ENCODE measurements at places on chromosomes 5 and 9.

DNA sequence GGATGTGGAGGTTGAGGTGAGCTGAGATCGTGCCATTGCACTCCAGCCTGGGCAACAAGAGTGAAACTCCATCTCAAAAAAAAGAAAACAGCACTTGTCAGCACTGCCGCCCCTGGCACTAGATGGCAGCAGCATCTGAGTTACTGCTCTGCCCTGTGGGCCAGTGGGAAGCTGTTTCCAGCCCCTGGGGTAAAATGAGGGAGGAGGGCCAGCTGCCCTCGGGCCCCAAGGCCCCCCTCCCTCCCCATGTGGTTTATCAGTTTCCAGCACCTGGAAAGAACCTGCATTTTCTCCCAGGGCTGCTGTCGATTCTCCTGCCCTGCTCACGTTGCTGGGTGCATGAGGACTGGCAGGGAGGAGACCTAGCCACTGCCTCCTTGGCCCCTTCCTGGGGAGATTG lies 13.2 kb upstream of the CEL start:
- DNase-seq: no peak

GRCh38 chr5:176856746-176857145 lies 42.4 kb downstream of the HK3 start:
- DNase-seq: no peak

DNA sequence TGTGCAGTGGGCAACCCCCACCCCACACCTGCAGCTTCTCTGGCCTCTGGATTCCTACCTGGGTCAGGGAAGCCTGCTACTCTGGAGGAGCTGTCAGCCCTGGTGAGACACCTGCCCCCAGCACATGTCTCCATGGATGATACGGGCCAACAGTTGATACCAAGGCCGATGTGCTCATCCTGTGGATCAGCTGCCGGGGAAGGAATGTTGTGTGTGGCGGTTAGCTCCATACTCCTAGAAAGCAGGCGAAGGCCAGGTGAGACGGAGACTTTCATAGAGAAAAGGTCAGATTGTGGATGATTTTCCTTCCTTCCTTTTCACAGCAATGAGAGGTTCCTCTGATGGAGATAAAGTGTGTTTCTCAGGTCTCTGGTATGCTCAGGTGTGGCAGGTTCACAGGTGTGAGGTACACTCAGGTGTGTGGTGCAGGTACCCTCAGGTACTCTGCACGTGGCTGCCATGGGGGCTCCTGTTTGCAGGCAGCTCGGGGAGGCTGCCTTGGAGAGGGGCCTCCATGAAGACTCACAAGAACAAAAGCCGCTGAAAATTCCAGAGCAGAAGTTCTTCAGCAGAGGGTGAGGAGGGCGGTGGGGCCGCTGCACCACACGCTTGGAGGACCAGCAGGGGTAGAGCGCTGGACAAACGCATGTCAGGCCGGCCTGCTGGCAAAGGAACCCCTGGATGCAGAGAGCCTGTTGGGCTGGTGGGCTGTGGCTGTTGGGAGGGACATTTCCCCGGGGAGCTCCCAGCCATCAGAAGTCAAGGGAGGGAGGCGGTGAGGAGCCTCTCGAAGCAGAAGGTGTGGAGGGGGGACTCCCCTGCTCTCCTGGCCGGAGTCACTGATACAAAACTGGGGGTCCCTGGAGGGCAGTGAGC lies 5.1 kb upstream of the AHRR start:
- no peak for DNase-seq

- no peak for DNase-seq
Measured at GRCh38 chr9:86445671-86446070, 91.5 kb upstream of the TUT7 start.

- DNase-seq: no peak
Measured at GRCh38 chr5:43085453-43085852, 35.3 kb upstream of the ZNF131 start.

- DNase-seq: no peak
Measured at GRCh38 chr5:138273834-138274188, 610 bp downstream of the GFRA3 start.

DNA sequence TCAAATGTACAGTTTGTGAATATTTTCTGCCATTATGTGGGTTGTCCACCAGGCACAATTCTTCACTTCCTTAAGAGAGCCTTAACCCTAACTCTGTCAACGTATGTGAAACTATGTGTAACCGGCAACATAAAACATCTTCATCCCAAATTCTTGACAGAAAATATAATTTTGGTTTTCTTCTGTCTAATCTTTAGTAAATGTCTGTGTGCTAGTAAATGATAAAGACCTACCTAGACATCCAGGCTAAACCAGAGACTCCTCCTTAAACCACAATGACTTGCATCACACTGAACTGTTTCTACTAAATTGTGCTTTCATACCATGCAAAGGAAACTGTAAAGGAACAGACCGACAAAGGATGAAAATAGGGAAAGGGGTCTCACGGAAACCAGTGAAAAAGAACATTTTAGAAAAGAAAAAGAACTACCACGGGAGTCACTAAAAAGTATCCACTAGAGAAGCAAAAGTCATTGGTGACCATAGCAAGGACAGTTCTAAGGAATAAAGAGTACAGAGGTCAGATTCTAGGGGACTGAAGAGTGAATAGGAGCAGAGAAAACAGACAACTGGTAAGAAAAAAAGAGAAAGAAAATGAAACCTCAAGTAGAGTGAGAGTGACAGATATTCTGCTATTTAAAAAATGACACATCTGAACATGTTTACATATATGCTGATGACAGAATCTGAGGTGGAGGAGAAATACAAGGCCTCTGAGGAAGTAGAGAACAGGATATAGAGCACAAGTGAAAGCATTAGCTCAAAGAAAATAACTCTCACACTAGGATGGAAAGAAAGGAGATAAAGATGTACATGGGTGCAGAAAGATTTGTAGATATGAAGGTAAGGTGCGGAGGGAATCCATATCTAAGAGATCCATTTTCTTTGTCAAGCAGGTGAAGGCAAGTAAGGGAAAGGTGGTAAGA lies 49.4 kb downstream of the FNIP1 start:
- no peak for DNase-seq

DNA sequence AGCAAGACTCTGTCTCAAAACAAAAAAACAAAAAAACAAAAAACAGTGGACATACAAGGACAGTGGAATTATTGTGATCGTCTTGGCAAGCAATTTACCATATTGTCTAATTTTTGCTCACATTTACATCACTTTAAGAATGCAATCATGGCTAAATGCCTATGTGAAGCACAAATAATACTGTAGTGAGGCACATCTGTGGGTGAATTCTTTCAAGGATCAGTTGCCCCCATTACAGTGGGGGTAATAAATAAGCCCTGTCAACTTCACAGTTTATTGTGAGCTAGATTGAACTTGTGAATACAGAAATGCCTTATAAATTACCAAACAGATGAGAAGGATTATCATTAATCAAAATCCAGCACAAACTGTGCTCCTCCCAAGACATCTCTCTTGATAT lies 150.2 kb upstream of the PAPPA start:
- no peak for DNase-seq

DNA sequence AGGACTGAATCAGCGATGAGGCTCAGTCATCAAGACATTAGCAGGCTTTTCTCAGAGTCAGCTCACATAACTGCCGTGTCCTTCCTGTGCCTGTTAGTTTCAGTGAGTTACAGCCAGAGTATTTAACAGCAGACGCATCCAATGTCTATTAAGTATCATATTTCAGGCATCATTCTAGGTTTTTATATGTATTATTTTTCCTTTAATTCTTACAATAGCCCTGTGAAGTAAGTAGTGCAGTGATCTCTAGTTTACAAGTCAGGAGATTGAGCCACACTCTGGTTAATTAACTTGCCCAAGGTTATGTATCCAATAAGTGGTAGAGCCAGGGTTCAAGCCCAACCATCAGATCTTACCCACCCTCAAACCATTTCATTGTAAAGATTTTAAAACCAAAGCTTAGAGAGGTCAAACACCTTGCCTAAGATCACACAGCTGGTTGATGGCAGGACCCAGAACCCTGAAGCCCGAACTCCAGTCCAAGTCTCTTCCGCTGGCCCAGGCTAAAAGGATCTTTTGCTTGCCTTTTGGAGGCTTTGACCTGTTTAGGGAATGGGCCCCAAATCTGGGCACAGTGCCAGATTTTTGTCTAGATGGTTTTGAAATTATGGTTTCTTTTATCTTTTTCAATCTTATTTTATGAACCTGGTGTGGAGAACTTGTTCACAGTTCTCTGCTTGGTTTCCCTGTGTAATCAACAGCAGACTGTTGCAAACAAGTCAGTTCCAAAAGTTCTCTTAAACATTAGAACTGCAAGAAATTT lies 261.2 kb upstream of the CLINT1 start:
- no peak for DNase-seq

- no peak for DNase-seq
Measured at GRCh38 chr9:131298816-131299215, 9.3 kb downstream of the PLPP7 start.

GRCh38 chr5:171629221-171629620 lies 156.4 kb upstream of the SMIM23 start:
- no peak for DNase-seq

- no peak for DNase-seq
Measured at GRCh38 chr9:114261026-114261425, 61.9 kb upstream of the ORM1 start.

GRCh38 chr5:138275379-138275782 lies 960 bp upstream of the GFRA3 start:
- no peak for DNase-seq

DNA sequence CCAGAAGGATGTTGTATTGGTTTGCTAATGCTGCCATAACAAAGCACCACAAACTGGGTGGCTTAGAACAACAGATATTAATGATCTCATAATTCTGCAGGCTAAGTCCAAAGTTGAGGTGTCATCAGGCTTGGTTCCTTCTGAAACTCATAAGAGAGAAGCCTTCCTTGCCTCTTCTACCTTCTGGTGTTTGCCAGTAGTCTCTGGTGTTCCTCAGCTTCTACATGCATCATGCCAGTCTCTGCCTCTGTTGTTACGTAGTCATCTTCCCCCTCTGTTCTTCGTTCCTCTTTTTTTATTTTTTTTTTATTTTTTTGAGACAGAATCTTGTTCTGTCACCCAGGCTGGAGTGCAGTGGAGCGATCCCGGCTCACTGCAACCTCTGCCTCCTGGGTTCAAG lies 61.8 kb downstream of the LRRC70 start:
- DNase-seq: no peak

- no peak for DNase-seq
Measured at GRCh38 chr9:136543280-136543679, 2.6 kb downstream of the NOTCH1 start.

DNA sequence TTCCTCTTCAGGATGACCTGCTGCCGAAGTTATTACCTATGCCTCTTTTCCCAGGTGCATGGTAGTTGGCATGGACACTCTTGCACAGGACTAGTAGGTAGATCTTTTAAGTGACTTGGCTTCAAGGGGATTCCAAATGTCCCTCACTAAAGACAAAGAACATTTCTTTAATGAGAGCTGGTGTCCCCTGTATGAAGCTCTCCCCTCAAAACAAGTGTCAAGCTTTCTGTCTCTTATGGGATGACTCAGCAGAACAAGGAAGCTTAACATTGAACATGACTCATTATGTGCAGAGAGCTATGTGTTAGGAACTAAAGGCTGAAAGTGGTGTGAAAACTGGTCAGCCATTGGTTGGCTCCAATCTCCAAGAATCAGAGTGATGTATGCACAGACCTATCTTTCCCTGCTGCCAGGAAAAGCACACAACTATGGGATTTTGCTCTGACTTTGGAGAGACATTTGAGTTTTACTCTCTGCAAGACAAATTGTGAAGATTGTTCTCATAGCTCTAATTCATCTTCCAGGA lies 120.5 kb downstream of the PRDM6 start:
- no peak for DNase-seq

DNA sequence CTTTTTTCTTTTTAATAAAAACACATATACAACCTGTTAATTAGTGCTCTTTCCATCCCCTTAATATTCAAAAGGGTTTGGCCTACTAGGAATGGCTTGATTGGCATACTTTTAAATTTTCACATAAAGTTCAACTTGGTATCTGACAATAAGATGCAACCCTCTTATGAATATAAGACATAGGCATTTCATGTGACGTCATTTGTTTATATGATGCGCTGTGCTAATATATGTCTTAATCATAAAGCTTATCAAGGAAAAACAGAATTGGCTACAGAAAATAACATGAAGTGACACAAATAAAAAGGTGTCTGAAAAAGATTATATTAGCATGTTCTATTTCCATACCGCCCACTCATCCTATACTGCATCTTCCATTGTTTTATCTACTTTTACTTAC lies 1642.4 kb downstream of the EFNA5 start:
- no peak for DNase-seq

GRCh38 chr5:56668996-56669395 lies 146.4 kb upstream of the MAP3K1 start:
- DNase-seq: no peak

DNA sequence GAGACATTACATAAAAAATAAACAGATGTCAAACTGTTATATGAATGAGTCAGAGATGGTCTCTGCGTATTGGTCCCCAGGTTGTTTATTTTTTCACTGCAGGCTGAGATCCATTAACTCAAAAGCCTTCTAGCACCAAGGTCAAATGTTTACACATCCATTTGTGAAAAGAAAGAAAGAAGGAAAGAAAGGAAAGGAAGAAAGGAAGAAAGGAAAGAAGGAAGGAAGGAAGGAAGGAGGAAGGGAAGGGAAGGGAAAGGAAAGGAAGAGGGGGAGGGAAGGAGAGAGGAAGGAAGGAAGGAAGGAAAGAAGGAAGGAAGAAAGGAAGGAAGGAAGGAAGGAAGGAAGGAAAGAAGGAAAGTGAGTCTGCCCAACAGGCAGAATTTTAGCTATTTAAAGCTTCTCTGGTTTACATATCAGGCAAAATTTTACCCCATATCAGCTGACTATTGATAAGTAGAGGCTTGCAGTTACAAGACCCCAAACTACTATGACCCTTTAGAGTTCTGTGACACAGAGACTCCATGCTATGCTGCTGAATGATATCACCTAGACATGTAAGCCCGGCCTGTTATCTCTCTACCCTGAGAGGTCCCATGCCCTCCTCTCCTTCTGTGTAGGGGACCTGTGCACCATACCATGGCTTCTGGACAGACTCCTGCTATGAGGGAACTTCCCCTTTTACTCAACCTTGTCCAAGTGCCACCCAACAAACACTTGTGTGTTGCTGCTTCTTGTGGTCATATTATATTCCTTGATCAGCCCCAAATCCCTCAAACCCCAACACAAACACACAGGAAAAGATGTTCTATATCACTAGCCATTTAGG lies 59.0 kb downstream of the DRD1 start:
- DNase-seq: no peak

Measured in stimulated activated CD8-positive, alpha-beta memory T cell treated with anti-CD3 and anti-CD28 coated beads, Interleukin-7, amount 100 ng/mL, for 1 hour (primary cell).